Vagina (tissue), 2 donors: ENCODE measurements at places on chromosomes 6 and 20. TPM values are rescaled to one million over a fixed set of nuclear protein-coding genes. Genes with fewer than 3 reads are reported as not detected.

- H3K36me3 ChIP-seq, result no peaks in the 10 kb centered on the region
- H3K27me3 ChIP-seq, result no peaks in the 10 kb centered on the region
- H3K27ac ChIP-seq, result peak overlapping the region; percentile 2
- no peaks in the 10 kb centered on the region for H3K4me1 ChIP-seq
- H3K4me3 ChIP-seq, result no peak overlapping the region
- no peak for DNase-seq
Observed at GRCh38 chr6:167932468-167933276, 64.8 kb upstream of the KIF25 start.

- no peak overlapping the region for H3K27ac ChIP-seq
- no peak overlapping the region for H3K4me3 ChIP-seq
- no peak for DNase-seq
Observed at GRCh38 chr6:53862662-53863462, 68.1 kb downstream of the LRRC1 start.

DNA sequence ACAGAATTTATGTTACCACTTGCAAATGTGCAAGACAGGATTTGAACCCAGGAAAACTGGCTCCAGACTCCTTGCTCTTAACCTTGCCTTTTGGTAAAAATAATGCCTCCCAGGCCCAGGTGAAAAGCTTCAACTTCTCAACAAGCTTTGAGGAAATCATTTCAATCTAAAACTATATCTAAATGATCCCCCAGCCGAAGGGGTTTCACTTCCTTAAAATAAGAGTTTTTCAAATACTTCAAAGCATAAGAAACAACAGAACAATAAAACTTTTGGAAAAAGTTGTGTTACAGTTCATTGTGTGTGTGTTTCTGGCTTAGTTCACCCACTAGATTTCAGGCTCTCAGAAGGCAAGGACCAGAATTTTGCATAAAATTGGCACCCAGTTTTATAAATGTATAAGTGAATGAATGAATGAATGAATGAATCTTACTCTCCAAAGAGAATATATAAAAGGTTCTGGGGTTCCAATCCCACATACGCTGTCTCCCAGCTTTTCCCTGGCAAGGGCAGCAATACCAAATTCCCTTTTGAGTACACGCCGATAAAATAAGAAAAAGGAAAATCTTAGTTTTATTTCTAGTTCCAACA, 5.4 kb downstream of the OR2H2 start:
- DNase-seq, result no peak
- H3K4me1 ChIP-seq, result no peaks in the 10 kb centered on the region
- H3K27me3 ChIP-seq, result no peaks in the 10 kb centered on the region
- no peak overlapping the region for H3K4me3 ChIP-seq
- H3K27ac ChIP-seq, result no peak overlapping the region

GRCh38 chr6:103675807-103676406, 1183.8 kb downstream of the HACE1 start:
- no peaks in the 10 kb centered on the region for H3K27me3 ChIP-seq
- H3K36me3 ChIP-seq, result no peaks in the 10 kb centered on the region
- H3K27ac ChIP-seq, result no peak overlapping the region
- H3K4me1 ChIP-seq, result no peaks in the 10 kb centered on the region

DNA sequence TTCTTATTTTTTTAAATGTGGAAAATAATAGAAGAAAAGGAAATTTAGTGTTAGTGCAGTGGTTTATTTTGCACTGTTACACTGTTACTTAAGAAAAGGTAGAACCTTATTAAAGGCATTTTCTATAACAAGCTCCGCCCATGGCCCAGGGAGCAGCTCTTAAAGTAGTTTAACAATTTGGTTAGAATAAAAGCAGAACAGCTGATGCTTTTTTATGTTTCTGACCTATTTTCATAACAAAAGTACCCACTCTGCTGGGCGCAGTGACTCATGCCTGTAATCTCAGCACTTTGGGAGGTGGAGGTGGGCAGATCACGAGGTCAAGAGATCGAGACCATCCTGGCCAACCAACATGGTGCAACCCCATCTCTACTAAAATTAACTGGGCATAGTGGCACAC, 32.6 kb downstream of the DSTN start:
- H3K4me1 ChIP-seq, result peaks cover 49% of the 10 kb centered on the region
- no peak overlapping the region for H3K4me3 ChIP-seq
- H3K36me3 ChIP-seq, result peaks cover 15% of the 10 kb centered on the region
- H3K27me3 ChIP-seq, result no peaks in the 10 kb centered on the region
- DNase-seq, result no peak
- H3K27ac ChIP-seq, result no peak overlapping the region

DNA sequence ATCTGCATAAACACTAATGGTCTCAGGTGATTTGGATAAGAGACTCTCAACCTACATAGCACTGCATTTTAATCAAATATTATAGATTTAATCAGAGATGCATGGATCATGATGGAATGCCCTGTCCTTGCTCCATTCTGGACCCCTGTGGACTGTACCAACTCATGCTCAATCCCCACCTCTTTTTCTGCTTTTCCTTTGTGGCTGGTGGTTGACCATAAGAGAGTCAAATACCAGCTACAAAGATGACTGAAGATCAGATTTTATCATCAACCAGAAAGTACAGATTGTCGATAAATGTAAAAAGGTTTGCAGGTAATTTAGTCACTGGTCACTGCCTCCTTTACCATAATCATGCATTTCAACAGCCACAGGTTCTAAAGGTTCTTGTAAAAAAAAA, 116.2 kb downstream of the ME1 start:
- no peaks in the 10 kb centered on the region for H3K36me3 ChIP-seq
- DNase-seq, result no peak
- H3K4me3 ChIP-seq, result no peak overlapping the region
- H3K27ac ChIP-seq, result no peak overlapping the region
- H3K4me1 ChIP-seq, result no peaks in the 10 kb centered on the region
- no peaks in the 10 kb centered on the region for H3K27me3 ChIP-seq

DNA sequence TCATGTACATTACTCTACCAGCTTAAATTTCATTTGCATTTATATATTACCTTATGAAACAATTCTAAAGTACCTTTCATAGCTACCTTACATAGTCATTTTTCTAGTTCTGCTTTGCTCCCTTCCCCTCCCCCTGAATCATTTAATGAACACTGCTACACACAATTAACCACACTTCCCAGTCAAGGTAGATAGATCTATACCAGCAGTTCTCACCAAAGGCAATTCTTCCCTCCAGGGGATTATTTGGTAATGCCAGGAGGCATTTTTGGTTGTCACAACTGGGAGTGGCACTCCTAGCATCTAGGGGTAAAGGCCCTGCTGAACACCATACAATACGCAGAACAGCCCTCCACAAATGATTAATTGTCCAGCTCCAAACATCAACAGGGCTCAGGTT, 143.9 kb upstream of the SHLD1 start:
- no peak overlapping the region for H3K27ac ChIP-seq
- peaks cover 49% of the 10 kb centered on the region for H3K4me1 ChIP-seq
- no peaks in the 10 kb centered on the region for H3K36me3 ChIP-seq

DNA sequence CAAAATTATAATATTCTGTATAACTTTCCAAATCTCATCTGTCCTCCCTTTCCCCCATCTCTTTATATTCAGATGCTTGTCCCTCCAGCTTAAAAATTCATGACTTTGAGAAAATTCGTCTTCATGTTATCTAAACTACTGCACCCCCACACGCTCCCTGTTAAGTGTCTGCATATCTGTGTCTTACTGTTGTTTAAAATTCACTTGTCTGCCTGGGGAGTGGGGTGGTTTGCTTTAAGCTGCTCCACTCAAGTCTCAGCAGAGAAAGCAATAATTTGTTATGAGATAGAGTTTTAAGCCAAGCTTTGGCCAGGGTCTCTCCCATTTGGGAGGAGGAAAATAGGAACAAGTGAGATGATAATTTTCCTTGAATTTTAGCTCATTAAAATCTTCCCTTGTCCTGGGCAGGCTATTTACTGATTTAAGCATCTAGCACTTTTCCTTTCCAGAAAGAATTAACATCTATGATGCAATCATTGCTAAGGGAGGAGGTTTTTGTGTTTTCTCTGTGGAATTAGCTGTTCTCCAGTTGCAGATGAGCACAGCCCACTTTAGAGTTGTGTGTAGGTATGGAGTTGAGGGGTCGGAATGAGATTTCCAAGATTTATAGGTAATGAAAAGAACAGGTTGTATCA, 36.8 kb downstream of the MTHFD1L start:
- H3K4me1 ChIP-seq, result peaks cover 8% of the 10 kb centered on the region
- peak; percentile 5 for DNase-seq
- no peaks in the 10 kb centered on the region for H3K27me3 ChIP-seq
- no peak overlapping the region for H3K27ac ChIP-seq
- no peak overlapping the region for H3K4me3 ChIP-seq

DNA sequence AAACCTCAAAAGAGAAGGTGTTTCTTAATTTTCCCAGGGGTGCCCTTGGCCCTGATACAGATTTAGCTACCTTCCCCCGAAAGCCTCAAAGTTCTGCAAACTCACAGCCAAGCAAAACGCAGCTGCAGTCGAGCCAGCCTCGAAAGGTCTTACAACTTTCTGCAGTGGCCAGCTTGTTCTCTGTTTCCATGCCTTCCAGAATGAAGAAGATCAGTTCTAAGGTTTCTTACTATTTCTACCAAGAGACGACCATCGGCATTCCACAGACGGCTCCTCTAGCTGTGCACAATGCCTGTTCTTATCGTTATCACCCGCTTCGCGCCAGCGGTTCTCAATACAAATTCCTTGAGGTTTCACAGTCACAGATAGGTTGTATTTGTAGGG, 28.5 kb upstream of the CCR6 start:
- DNase-seq, result peak; percentile 74
- H3K4me3 ChIP-seq, result no peak overlapping the region
- no peaks in the 10 kb centered on the region for H3K36me3 ChIP-seq
- no peaks in the 10 kb centered on the region for H3K4me1 ChIP-seq
- H3K27ac ChIP-seq, result no peak overlapping the region
- no peaks in the 10 kb centered on the region for H3K27me3 ChIP-seq

DNA sequence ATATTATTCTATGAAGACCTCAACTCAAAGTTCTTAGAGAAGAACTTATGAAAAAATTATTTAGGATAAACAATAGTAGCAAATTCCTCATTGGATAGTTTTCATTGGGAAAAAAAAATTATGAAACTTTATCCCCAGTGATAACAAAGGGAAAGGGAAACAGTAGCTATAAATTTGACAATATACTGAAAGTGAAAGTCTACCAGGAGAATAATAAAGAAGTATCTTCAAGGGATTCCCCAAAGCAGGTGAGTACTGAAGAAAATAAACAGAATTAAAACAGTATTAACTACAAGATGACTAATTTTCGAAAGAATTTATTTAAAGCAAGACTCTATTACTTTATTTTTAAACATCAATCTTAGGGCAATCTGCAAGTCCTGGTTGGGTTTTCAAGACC, 56.4 kb downstream of the REPS1 start:
- no peaks in the 10 kb centered on the region for H3K4me1 ChIP-seq
- H3K36me3 ChIP-seq, result no peaks in the 10 kb centered on the region
- no peak overlapping the region for H3K27ac ChIP-seq
- DNase-seq, result no peak

The SOX18 gene
- total RNA-seq, result 57.2 TPM

The BFSP1 gene
- 0.49 TPM for total RNA-seq

The HLA-DQB2 gene
- total RNA-seq, result 4.7 TPM

The DNAH8 gene
- not detected for total RNA-seq

The NR2E1 gene
- not detected for total RNA-seq

The CST1 gene
- total RNA-seq, result not detected

The SLC52A3 gene
- 1.7 TPM for total RNA-seq

The TMEM30A gene
- total RNA-seq, result 52.1 TPM
